ENCODE measurements at places on chromosomes 4 and X.
A peak's percentile ranks its signal among the peaks of the same experiment; 100 is the strongest.

GRCh38 chrX:154991039-154991438 lies 31.5 kb downstream of the F8 start:
- no peak for DNase-seq

DNA sequence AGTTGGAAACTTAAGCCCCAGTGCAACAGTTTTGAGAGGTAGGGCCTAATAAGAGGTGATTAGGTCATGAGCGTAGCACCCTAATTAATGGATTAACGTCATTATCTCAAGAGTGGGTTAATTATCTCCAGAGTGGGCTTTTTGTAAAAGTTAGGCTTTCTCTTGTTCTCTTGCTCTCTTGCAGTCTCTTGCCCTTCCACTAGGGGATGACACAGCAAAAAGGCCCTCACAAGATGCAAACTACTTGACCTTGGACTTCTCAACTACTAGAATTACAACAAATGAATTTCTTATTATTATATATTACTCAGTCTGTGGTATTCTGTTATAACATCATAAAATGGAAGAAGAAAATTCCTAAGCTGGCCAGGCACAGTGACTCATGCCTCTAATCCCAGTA lies 22.1 kb upstream of the NDST3 start:
- DNase-seq: no peak

DNA sequence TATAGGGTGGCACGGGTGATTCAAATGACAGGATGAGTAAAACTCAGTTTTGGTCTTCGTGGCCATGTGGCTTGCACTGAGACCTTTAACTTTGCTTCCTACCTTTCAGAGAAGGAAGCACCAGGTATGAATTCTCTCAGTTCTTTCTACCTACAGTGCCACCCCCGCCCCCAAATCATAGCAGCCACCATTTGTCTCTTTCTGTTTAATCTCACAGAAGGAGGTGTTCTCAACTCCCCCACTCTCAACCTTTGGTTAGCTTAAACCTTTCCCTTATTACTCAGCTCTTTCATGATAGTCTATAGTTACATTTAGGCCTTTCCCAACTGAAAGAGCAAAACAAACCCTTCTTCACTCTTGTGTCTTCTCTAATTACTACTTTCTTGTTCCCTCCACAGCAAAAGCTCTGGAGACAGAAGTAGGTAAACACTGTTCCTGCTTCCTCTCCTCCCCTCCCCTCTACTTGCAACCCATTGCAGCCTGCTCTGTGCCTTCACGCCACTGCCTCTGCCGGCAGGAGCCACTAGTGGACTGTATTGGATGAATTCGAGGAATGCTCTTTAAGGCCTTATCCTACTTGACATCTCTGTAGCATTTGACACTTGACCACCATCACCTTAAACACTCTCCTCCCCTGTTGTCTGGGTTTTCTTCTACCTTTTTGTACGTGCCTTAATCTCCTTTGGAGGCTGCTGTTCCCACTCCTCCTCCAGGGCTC lies 123.7 kb downstream of the AFF1 start:
- DNase-seq: no peak

GRCh38 chr4:39467464-39467863 lies 8.6 kb downstream of the LIAS start:
- DNase-seq: no peak

GRCh38 chrX:6449946-6450345 lies 85.0 kb downstream of the VCX3A start:
- no peak for DNase-seq

DNA sequence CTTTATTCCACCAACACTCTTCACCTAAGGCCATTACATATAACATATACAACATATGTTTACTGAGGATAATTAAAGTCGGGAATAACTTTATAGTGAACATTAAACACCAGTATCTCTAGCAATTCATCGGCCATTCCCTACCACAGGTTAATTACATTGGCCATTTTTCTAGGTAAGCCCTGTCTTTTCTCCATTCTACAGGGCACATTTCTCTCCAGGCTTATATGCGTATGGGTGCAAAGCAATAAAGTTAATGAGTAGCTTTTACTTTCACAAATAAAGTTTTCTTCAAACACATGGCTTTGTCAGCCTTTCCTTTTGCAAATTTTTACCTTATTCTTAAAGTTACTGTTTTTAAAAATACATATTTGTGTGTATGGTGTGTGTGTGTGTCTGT lies 111.9 kb upstream of the IQCM start:
- no peak for DNase-seq

- DNase-seq: peak; percentile 45
Measured at GRCh38 chrX:72050011-72050410, 81.7 kb downstream of the RTL5 start.

DNA sequence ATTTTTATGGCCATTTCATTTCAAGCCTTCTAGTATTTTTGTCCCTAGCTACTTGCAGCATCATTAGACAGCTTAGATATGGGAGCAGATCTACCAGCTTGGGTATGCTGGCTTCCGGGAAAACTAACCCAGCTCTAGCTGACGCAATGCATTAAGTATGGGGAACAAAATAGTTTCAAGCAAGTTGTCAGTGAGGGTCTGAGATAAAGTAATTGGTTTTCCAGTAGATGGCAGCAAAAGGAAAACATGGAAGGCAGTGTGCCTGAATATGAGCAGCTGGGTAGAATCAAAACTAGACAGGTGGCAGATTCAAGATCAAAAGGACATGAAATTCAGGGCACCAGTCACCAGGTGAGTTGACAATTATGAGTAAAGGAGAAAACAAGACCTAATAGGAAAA lies 340.9 kb upstream of the CTSO start:
- no peak for DNase-seq

GRCh38 chrX:42189576-42189975 lies 266.2 kb upstream of the CASK start:
- no peak for DNase-seq

DNA sequence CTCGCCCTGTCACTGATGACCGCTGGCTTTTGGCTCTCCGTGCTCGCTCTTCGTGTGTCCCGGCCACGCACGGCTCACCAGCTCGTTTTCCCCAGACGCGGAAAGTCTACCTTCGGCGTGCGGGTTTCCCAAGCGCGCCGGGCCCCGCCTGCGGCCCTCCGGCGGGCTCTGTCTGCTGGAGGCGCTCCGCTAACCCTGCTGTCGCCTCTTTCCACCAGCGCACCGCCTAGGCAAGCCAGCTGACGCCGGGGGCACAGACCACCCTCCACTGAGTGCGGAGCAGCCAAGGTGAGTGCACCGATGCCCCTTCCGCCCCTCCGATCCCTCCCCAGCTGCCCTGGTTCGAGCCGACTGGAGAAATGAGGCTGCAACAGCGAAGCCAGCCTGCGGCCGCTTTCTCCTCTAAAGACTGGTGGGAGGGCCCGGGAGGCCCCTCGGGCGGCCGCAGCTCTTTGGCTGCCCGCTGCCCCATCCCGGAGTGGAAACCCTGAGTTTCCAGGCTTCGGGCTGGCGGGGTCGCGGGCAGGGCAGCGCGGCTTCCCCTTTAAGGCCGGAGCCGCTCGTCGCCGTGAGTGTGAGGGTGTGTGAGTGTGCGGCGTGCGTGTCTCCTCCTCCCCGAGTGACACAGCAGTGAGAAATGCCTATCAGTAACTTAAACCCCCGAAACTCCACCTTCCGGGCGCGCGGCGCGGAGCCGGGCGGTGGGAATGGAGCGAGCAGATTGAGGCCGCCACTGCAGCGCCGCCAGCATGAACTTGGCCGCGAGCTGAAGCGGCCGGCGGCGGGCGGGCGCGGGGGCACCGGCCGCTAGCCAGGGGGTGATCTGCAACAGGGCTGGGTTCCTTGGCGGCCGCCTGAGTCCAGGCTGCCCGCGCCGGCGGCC lies at the start of gene MAMLD1:
Gene MAMLD1, plus strand, starts transcription at position 719 of the 883 bp plus-strand sequence. CDS start 82,200 bp downstream, outside the sequence.
- DNase-seq: peak; percentile 55

DNA sequence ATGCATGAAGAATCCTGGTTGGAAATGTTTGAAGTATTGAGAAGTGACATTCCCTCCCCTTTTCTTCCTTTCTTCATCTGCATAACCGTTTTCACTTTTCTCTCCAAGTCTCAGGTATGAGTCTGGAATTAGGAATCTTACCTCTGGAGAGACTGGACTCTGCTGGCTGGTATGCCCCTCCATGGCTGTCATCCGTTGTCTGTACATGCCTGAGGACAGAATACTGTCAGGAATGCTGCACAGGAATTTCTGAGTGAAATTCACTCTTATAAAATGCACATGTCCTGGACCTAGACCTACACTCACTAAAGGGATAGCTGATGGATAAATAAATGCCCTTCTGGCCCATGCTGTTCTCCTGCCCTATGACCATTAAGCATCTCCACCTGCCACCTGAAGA lies 179.5 kb downstream of the MSN start:
- no peak for DNase-seq

- no peak for DNase-seq
Measured at GRCh38 chr4:158159718-158160094, 13.1 kb downstream of the GASK1B start.

- peak; percentile 85 for DNase-seq
Measured at GRCh38 chrX:47637546-47638195, 7.9 kb upstream of the CFP start.

DNA sequence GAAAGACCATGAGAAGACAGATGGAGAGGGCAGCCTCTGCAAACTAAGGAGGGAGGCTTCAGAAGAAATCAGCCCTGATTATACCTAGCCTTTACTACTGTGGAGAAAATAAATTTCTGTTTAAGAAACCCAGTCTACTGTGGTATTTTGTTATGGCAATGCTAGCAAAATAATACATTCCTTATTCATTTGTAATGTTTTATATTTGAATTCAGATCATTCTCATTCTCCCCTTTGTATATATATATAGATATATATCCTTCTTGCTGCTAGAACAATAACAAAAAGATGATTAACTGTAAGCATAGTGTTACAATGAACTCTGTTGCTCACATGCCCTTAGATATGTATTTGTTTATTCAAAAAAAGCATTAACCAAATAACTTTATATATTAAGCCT lies 22.5 kb downstream of the DMD start:
- no peak for DNase-seq

DNA sequence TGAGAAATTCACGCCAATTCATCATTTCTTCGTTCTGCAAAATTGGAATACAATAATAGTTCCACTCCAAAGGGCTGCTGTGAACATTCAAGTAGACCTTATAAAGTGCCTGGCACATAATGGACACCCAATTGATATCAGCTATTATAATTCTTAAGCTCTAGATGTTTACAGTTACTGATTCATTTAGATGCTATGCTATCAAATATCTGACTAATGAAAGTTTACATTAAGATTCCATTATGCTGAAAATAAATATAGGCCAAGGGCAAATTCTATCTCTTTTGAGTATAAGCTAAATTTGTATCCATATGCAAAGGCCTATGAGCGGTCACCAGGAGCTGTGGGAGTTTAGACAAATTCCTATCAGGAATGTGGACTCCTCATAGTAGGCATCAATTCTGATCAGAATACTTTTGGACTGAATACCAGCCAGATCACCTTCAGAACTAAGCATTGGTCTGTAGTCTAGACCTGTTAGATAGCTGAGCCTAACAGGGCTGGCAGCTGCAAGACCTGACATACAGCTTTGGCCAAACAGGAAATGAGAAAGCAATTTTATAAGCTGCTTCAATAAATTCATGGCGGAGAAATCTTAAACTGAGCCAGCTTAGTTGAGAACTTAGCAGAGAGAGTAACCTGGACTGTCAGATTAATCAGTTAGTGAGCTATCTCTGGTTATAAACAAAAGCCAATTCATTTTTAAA lies 384.3 kb upstream of the ACTRT1 start:
- DNase-seq: no peak

DNA sequence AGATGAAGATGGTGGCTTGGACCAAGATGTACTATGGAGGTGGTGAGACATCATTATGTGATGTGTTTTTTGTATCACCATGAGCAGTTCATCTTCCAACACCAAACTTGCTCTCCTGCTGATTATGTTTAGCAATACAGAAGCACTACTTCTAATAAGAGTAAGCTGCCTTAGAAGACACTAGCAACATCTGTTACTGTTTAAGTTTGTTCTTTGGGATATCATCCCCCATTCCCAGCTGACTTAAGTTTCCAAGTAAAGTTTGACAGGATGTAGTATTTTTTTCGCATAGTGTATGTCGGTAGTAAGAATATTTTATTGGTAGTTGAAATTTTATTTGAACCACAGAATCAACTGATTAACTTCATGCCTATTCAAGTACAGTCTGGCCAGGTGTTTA lies 123.5 kb upstream of the BMPR1B start:
- DNase-seq: no peak

DNA sequence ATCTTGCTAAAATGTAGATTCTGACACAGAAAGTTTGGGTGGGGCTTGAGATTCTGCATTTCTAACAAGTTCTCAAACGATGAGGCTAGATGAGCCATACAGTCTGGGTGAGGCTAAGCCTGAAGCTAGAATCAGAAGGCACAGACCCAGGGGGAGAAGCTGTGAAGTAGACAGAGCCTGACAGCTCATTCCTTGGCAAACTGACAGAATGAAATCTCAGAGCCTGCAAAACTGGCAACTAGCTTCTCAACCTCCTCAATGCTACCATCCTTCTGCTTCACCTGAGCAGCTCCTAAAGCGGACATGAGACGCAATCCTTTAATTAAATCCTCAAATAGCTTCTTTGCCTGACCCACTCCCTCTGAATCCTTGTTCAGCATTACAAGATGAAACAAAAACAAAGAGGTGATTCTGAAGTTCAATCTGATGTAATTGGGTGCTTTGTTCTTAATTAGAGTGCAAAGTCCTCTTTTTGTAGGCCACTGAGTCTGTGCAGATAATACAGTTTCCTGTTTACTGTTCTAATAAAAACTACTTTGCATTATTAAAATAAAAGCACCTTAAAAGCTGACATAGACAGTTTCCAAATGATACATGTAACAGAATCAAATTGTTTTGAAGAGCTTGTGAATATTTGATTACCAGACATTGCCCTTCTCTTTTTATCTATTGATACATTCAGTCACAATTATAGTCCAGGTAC lies 71.0 kb upstream of the BMP2K start:
- peak; percentile 12 for DNase-seq

GRCh38 chrX:132226169-132226568 lies 6.9 kb upstream of the RAP2C start:
- DNase-seq: peak; percentile 13

- no peak for DNase-seq
Measured at GRCh38 chr4:169158046-169158445, 112.7 kb downstream of the SH3RF1 start.

DNA sequence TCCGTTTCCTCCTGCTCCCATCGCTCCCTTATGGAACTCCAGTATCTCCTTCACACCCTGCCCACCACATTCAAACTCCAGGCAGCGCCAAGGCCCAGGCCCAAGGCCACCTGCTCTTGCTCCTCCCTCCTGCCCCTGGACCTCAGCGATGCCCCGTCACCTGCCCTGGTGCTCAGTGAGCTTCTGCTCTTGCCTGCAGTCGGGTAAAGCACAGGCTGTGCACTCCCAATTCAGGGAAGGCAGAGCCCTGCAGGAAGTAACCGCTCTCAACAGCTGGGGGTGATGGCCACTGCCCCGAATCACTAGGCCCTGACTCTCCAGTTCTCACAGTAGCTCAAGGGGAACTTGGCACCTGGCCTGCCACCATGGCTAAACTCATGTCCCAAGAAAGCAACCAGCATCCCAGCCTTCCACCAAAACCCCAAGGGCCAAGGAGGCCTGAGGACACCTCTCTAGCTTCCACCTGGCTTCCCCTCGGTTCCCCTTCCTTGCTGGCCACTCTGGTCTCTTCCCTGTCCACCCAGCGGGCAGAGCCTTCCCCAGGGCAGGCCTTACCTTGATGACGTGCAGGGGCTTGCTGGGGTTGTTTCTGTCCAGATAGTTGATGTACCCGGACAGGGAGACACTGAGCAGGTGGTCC lies 29.3 kb downstream of the WDR1 start:
- no peak for DNase-seq

GRCh38 chr4:150547154-150547838 lies 34.7 kb upstream of the MAB21L2 start:
- no peak for DNase-seq
